ENCODE measurements at places on chromosomes 13 and 19. TPM values are rescaled to one million over a fixed set of nuclear protein-coding genes. Genes with fewer than 3 reads are reported as not detected.

GRCh38 chr19:7263521-7263920 lies 30.7 kb downstream of the INSR start:
- DNase-seq, result no peak
- H3K4me1 ChIP-seq, result no peaks in the 10 kb centered on the region
- no peak overlapping the region for H3K4me3 ChIP-seq
- no peak overlapping the region for H3K27ac ChIP-seq

- no peaks in the 10 kb centered on the region for H3K4me1 ChIP-seq
- no peaks in the 10 kb centered on the region for H3K27me3 ChIP-seq
- no peaks in the 10 kb centered on the region for H3K36me3 ChIP-seq
- H3K4me3 ChIP-seq, result no peak overlapping the region
- no peak overlapping the region for H3K27ac ChIP-seq
Measured at GRCh38 chr13:105598529-105598928, 936.9 kb downstream of the EFNB2 start.

DNA sequence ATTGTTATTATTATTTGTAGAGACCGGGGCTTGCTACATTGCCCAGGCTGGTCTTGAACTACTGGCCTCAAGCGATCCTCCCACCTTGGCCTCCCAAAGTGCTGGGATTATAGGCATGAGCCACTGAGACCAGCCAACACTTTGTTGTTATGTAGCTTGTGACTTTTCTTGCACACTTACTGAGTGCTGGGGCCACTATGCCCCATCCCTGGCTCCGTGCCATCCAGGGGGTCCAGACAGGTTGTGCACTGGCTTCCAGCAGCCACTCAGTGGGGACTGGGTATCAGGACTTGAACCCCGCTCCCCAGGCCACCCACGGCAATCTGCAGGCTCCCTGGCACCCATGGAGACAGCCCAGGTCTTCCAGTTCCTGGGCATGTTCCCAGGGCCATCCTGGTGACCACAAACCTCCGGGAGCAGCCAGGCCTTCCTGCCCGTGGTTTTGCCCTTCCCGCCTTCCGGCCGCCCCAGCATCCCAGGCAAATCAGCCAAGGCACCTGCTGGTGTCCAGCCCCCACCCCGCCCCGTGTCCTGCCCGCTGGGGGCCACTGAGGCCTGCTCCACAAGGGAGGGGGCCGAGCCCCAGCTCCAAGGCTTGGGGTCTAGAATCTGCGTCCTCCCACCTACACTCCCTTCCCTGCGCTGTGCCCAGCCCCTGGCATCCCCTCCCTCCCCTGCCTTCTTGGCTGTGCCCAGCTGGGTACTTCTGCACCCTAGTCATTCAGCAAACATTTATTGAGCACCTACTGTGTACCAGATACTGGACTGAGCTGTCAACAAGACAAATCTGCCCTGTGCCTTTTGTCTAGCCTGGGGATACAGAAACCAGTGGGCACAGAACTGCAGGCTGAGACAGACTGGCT lies 23.7 kb upstream of the SEMA6B start:
- H3K27me3 ChIP-seq, result peaks cover 7% of the 10 kb centered on the region
- peak; percentile 63 for DNase-seq
- H3K36me3 ChIP-seq, result no peaks in the 10 kb centered on the region
- H3K4me3 ChIP-seq, result no peak overlapping the region
- no peak overlapping the region for H3K27ac ChIP-seq
- peaks cover 10% of the 10 kb centered on the region for H3K4me1 ChIP-seq

DNA sequence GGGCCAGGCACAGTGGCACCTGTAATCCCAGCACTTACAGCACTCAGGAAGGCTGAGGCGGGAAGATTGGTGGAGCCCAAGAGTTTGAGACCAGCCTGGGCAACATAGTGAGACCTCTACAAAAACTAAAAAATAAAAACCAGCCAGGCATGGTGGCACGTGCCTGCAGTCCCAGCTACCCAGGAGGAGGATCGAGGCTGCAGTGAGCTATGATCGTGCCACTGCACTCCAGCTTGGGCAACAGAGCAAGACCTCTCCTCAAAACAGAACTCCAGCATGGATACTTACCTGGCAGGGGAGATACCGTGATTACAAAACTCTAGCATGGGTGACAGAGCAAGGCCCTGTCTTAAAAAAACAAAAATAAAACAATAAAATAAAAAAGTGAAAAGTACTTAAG lies 95.3 kb downstream of the GJA3 start:
- DNase-seq, result no peak
- no peak overlapping the region for H3K27ac ChIP-seq
- no peak overlapping the region for H3K4me3 ChIP-seq
- no peaks in the 10 kb centered on the region for H3K27me3 ChIP-seq
- H3K4me1 ChIP-seq, result no peaks in the 10 kb centered on the region
- H3K36me3 ChIP-seq, result peaks cover 50% of the 10 kb centered on the region

The RPL18A gene
- total RNA-seq, result 2,241 TPM

The TEX29 gene
- not detected for total RNA-seq

Data from PC-3 (cell line).